ENCODE measurements at places on chromosomes 7 and 10. TPM values are rescaled to one million over a fixed set of nuclear protein-coding genes. Genes with fewer than 3 reads are reported as not detected.

SFXN2 gene
- 1.2 TPM for total RNA-seq

ZNF398 gene
- total RNA-seq: 8.8 TPM

TSPAN14 gene
- 24.6 TPM for total RNA-seq

ECHDC3 gene
- total RNA-seq: 127 TPM

NME8 gene
- not detected for total RNA-seq

CPXM2 gene
- total RNA-seq: 1.1 TPM

GPR26 gene
- total RNA-seq: not detected

ADRA2A gene
- total RNA-seq: 0.48 TPM

IFIT1B gene
- total RNA-seq: 1.4 TPM

AP5Z1 gene
- 6.6 TPM for total RNA-seq

EEF1AKMT2 gene
- 11.9 TPM for total RNA-seq

EBLN1 gene
- total RNA-seq: not detected

DNA2 gene
- 1.6 TPM for total RNA-seq
